ENCODE measurements at places on chromosomes 11 and 22.

DNA sequence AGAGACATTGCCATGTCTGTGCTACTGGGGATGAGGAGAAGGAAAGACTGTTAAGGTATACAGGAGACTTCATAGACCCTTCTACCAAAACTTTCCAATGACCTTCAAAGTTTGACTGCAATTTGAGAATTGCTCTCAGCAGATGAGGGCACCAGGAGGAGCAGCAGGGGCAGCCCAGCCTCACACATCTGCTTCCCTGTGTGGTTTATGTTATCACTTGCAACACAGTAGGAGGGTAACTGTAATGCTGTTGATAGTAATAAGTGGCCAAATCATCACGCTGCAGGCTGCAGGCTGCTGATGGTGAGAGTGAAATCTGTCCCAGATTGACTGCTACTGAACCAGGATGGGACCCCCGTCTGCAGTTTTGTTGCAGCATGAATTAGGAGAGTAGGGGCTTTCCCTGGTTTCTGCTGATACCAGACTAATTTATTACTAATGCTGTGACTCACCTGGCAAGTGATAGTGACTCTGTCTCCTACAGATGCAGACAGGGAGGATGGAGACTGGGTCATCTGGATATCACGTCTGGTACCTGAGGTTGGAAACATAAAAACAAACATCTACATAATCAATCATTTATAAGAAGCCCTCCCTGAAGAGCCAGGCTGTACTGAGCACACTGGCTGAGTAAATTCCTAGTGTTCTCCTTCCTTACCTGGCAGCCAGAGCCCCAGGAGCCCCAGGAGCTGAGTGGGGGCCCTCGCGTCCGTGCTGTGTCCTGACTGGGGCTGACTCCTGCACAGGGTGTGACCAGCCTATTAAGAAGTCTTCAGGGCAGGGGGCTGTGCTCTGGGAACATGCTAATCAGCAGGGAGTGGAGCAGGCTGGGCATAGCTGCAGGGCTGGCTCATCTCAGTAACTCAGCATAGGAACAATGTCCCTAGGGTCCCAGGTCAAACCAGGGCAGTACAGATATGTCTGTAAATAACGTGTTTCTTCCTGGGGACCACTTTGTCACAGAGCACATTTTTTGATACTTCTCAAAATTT lies 74.4 kb downstream of the GAB4 start:
- DNase-seq: no peak

DNA sequence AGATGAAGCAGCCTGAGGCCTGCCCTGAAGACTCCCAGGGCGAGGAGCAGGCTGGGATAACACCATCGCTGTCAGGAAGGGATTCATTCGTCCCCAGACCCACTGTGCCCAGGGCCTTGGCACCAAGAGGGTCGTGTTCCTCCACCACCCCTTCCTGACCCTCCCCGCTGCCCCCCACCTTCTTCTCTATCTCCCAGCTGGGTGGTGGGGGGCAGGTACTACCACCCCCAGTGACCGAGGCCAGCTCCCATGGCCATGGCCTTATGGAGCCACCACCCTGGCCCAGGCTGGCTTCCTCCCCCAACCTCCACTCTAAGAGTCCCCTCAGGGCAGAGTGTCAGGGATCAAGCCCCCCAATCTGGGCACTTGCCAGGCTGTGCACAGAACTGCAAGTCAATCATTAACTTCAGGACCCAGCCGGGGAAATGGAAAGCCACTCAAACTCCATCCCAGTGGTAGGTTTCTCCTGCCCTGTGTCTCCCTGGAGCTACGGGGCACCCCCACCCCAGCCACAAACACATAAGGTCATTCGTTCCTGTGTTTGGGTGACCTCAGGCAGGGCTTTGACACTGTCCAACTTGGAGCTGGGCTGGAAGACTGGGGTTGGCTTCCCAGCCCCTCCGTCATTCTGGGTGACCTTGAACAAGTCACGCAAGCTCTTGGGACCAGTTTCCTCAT lies 33.3 kb upstream of the WNT11 start:
- no peak for DNase-seq

GRCh38 chr11:67117176-67117575 lies 1.9 kb upstream of the KDM2A start:
- no peak for DNase-seq

DNA sequence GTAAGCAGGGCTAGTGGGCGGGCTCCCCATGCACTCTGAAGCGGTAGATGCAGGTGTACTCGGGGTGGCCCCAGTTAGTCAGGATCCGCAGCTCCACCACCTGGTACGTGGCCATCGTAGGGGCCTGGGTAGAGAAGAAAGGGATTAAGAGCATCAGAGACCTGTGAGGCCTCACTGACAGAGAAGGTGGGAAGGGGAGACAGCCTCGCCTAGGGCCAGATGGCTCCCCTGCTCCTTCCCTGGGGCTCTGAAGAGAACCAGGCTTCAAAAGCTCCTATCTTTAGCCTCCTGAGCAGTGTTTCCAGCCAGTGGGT lies 19.6 kb downstream of the SUN2 start:
- no peak for DNase-seq

DNA sequence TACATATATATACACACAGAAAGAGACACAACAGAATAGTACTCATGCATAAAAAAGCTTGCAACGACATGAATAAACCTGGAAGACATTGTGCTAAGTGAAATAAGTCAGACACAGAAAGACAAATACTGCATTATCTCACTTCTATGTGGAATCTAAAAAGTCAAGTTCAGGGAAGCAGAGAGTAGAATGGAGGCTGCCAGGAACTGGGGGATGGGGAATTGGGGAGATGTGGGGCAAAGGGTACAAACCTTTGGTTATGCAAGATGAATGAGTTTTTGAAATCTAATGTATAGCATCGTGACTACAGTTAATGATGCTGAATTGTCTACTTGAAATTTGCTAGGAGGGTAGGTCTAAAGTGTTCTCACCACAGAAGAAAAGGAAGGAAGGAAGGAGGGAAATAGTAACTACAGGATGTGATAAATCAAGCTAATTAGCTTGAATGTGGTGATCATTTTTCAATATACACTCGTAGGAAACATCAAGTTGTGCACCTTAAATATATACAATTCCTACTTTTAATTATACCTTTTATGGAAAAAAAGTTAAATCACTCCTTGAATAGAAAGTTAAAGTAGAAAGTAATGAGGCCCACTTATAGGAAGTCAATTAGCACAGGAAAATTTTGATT lies 33.8 kb downstream of the MMP13 start:
- no peak for DNase-seq

DNA sequence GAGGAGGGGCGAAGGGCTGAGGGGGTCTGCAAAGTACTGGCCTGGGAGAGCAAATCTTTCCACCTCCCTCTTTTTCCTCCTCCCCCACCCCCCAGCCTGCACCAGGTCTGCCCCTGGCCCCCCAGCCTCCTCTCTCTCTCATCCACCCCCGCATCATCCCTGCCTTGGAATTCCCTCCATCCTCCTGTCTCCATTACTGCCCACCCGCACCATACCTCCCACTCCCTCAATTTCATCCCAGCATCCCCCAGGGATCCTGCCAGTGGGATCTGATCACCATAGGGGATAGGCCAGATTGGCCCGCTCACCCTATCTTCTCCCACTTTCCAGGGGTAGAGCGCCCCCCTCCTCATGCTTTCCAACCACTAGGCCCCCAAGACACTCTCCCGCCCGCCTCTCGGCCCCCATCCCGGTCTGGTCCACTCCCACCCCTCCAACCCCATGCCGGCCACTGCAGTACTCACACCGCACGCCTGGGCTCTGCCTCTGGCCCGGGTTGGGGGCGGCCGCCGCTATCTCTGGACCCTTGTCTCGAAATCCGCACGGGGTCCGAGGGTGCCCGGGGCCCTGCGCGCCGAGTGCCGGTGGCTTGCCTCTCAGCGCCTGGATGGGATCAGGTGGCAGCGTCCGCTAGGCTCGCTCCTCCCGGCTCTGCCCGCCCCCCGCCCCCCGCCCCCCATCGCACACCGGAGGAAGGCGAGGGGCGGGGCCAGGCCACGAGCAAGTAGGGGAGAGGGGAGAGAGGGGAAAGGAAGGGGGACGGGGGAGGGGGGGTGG lies at the start of gene GAL3ST3:
Gene GAL3ST3, minus strand, starts transcription at position 615 of the 777 bp plus-strand sequence. CDS start 3,746 bp downstream, outside the sequence.
- no peak for DNase-seq

DNA sequence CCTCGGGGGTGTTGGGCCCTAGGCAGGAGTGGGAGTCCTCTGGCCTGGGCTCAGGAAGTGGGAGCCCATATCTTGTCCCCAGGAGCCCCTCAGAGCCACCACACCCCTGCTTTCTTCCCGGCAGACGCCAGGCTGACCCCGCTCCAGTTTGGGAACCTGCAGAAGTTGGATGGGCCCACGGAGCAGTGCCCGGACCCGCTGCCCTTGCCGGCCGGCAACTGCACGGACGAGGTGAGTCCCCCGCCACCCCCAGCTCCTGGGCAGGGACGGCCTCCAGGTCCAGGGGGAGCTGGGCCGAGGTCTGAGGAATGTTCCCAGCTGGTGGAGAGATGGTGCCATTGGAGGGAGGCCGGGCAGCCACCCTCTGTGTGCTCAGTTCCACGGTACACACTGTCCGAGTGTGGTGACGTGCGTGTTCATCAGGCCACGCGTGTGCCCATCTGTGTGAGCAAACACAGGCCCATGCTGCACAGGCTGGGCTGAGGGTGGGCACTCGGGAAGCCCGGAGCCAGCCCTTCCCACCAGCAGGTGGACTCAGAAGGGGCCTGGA lies 4.8 kb downstream of the MUC5B start:
- no peak for DNase-seq

DNA sequence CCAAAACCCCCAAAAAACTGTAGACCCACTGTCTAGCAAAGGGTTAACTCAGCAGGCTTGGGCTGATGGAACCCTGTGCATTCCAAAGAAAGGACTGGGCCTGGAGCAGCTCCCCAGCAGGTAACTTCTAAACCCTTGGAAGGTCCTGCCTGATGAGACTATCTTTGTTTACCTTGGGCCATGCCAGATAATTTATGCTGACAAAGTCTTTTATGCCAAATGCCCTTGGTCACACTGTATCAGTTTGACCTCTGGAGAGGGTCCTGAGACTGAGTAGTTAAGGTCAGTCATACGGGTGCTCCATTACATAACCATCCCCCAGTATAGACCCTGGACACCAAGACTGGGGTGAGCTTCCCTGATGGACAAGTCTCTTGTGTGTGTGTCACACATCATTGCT lies 21.9 kb upstream of the DNAL4 start:
- no peak for DNase-seq

- no peak for DNase-seq
Observed at GRCh38 chr11:101321222-101321621, 191.6 kb upstream of the PGR start.

GRCh38 chr22:18083406-18083805 lies 5.6 kb downstream of the PEX26 start:
- DNase-seq: no peak

GRCh38 chr22:43337385-43337784 lies 5.8 kb downstream of the SCUBE1 start:
- DNase-seq: no peak

GRCh38 chr11:110077346-110077745 lies 15.8 kb upstream of the ZC3H12C start:
- DNase-seq: no peak

- DNase-seq: peak; percentile 92
Observed at GRCh38 chr11:45843158-45843924, 3.9 kb upstream of the CRY2 start.

Data from CD4-positive, alpha-beta T cell treated with Interferon gamma for 1 hour (primary cell).